Activated T-cell treated with anti-CD3 and anti-CD28 coated beads for 48 hours (primary cell): ENCODE measurements at places on chromosomes 3 and 15.
A peak's percentile ranks its signal among the peaks of the same experiment; 100 is the strongest.

- DNase-seq = no peak
Measured at GRCh38 chr3:19221081-19221480, 72.8 kb downstream of the KCNH8 start.

- no peak for DNase-seq
Measured at GRCh38 chr15:27782125-27782524, 317.0 kb downstream of the OCA2 start.

DNA sequence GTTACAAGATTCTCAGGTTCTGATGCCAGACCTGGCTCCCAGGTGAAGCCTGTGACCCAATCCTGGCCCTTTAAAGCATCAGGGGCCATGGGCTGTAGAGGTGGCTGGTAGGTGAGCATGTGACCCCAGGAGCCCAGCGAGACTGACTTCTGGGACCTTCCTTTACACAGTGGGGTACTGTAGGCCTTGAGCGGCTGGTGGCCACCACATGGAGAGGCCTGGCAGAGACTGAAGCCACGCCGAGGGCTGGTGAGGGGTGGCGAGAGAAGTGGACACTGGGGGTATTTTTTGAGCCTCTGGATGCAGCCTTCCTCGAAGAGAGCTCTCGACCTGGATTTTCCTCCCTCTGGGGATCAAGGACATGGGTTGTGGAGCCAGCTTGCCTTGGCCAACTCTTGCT is 71.2 kb upstream of the ITGA11 start:
- no peak for DNase-seq

DNA sequence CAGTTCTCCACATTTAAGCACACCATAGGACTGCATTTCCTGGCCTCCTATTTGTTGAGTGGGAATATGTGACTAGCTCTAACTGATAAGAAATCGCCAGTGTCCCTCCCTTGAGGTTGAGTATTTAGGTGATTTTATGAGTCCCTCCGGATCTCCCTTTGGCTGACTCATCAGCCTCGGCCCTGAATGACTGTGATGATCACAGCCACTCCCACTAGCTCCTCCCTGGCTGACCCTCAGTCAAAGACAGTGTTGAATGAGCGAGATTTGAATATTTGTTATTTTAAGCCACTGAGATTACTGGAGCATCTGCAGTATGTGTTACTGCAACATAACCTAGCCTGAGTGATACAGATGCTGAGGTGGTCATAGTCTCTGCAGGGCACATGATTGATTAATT is 515.3 kb downstream of the EPHB1 start:
- no peak for DNase-seq

DNA sequence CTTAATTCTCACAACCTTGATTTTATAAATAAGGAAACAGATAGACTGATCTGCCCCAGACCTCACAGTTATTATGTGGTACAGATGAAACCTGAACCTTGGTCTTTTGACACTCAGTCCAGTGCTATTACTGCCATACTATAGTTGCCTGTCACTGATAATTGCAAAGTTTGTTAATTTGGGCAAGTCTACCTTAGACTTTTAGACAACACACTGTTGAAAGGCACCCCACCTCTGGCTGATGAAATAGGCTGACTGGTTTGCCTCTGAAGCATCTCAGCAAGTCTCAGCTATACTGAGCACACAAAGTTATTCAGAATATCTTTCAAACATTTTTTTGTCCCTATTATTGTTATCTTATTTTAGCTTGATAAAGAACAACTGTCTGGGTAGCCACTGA is 53.1 kb upstream of the MAP4 start:
- DNase-seq = no peak

DNA sequence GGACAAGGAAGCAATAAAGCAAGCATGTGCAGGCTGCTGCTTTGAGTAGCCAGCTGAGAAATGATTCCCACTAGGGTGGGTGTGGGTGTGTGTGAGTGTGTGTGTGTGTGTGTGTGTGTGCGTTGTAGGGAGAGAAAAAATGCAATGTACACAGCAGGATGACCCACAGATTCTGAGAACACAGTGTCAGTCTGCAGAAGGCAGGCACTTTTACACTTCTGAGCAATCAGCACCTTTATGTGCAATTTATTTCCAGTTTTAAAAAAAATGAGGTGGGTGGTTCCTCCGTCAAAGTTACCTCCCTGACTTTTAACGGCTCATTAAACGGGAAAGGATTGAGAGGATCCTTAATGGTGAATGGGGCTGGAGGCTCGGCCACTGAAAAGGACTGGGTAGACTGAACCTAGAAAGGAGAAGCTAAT is 38.5 kb upstream of the LIPC start:
- no peak for DNase-seq

GRCh38 chr15:80989518-80990478 is at the start of gene MESD:
Gene MESD, minus strand, starts transcription at chr15:80989819. Its CDS starts 28 bp downstream, at chr15:80989791.
- peak; percentile 97 for DNase-seq

GRCh38 chr3:37819591-37819990 is 42.1 kb upstream of the CTDSPL start:
- no peak for DNase-seq

DNA sequence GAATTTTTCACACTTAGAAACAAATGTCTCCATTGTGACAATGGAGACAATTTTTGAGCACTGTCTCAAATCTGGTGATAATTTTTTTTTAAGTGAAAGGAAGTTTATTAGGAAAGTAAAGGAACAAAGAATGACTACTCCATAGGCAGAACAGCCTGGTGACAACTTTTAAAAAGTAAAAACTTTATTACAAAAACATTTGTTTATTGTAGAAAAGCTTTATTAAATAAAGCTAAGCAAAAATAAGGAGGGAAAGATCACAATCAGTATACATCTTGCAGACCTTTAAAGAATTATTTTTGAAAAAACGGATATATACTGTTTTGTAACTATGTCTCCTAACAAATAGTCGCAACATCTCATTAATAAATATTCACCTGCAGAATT is 688 bp upstream of the OXSM start:
- no peak for DNase-seq

- no peak for DNase-seq
Measured at GRCh38 chr3:17738921-17739320, 3.5 kb downstream of the TBC1D5 start.

GRCh38 chr3:142884531-142884930 is 4.4 kb downstream of the PCOLCE2 start:
- DNase-seq = no peak

GRCh38 chr3:197858598-197858997 is 67.5 kb downstream of the LRCH3 start:
- DNase-seq = no peak

DNA sequence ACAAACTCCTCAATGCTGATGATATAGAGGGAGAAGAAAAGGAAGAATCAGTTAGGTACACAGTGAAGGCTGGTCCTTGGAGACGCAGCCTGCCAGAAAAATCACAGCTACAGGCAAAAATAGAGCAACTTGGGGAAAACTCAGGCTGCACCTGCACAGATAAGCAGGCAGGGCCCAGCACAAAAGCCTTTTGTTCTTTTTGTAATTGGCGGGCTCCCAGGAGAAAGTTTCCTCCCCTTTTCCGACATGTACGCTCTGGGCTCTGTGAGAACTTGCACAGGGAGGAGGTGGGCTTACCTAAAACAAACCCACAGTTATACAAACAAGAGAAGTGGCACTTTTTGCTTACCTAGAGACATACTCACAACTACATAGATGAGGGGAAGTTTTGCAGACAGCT is 813.4 kb upstream of the EPHA6 start:
- DNase-seq = no peak

GRCh38 chr15:63063164-63063756 is 20.7 kb downstream of the TPM1 start:
- no peak for DNase-seq

- no peak for DNase-seq
Measured at GRCh38 chr15:77048135-77048876, 22.6 kb downstream of the TSPAN3 start.

DNA sequence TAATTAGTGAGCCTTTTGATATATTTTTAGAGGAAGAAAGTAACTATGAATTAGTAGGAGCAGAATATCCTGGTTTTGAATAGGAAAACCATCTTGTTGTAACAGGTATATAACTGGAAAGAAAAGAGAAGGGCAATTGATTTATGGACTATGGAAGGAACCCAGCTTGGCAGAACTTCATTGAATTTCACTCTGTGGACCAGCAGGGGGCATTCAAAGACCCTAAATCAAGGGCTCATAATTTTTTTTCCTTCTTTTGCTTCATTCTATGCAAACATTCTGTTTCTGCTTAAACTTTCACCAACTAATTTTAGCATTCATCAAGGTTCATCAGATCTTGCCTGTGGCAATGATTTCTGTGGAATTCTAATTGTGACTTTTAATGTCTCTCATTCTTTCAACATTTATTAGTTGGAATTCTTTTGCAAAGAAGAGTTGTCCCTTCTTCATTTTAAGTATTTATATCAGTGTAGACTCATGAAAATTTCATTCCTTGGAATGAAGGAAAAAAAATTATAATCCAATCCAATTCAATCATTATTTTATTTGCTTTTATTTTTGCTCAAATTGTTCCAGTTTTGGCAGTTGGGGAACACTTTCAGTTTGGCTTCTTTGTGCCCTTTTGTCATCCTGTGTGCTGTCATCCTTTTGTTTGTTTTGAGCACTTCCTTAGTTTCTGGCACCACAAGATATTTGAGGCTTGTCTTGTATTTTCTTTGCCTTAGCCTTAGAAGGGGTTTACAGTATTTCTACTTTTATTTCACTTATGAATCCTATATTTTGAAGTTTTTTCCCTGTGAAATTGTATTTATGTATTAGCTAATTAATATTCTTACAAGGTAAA is 30.4 kb downstream of the NXPE3 start:
- no peak for DNase-seq

GRCh38 chr3:2863127-2863526 is 247.0 kb downstream of the IL5RA start:
- DNase-seq = no peak

GRCh38 chr3:73070675-73071575 is 9.5 kb downstream of the EBLN2 start:
- DNase-seq = no peak

DNA sequence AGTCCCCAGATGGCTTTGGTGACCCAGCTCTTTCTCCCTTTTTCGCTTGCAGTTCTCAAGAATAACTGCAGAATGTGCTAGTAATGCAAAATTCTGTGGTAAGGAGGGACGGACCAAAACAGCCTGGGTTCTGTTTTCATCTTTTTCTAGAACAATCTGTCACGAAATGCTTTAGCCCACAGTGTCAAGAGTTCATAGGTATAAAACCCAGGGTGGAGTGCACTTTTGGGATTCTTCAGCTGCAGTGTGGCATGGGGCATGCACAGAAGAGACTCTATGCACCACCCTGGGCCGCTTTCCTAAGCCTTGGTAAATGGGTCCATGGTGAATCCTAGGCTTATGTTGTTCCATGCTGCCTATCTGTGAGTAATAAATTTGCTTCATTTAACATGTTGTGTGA is 1072.7 kb upstream of the GBE1 start:
- no peak for DNase-seq

DNA sequence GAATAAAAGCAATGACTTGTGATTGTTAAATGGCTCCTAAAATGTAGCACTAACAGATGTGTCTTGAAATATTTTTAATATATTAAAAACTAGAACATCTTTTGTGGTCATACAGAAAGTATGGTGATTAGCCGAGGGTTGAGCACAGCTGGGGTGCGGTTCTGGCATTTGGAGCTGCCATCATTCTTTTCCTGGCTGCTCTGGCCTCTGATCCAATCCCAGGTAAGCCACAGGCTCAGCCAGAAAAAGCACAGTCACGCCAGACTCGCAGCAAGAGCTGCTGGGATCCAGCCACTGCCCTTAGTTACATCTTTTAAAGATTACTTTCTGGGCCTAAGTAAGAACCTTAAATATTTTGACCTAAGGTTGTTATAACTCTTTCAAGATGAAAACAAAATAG is 196.8 kb downstream of the PLCL2 start:
- no peak for DNase-seq

DNA sequence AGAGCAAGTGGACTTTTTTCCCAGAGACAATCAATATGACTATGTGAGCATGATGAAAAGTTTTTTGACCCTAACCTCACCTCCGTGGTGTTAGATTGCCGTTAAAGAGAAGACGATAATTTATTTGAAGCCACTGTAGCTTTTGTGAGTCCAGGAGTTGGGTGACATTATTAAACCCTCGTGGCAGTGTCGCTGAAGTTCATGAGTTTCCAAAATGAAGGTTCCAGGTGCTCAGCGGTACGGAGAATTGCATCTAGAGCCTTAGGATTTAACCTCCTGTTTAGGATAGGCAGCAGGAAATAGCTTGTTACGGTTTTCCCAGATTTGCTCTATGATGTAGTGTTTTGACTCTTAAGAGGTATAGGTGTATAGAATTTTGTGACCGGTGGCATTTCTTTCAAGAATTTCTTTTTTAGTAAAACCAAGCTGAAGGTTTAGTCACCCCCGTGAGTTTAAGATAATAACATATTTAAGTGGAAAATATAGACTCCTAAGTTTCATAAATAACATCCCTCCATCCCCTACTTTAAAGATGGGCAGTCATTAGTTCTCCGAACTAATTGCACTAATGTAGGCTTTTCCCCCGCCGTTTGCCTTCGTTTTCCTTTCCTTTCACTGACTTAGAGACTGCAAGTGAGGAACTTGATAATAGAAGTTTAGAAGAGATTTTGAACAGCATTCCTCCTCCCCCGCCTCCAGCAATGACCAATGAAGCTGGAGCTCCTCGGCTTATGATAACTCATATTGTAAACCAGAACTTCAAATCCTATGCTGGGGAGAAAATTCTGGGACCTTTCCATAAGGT is 2.0 kb downstream of the SMC4 start:
- no peak for DNase-seq

DNA sequence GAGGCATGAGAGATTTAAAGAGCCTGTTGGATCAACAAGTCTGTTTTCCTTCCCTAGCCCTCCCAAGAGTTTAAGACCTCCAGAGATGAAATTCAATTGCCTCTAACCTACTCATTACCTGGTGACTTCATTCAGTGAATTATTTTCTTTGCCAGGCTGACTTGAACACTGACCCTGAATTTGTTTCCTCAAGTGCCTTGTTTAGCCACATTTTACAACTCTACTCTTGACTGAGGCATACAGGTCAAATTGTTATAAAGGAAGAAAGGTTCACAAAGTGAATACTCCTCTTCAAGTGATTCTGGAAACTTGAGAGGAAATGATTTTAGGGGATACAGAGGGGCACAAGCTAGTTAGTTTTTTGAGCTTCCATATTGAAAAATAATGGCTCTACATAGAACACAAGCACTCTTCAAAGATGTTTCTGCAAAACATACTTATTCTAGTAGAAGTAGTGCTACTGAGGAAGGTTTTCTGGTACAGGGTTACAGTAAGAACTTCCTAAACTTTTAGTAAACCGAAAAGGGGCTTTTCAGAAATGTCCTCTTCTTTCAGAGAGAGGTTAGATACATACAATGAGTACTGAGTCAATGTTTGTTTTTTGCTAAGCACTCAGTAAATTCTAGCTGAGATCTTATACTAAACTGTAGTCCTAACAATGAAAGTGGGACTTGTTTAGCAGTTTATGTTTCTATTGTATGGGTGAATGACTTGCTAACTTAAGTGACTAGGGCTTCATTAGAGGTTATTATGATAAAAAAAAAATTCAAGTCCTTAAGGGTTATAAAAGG is 137.4 kb upstream of the SATB1 start:
- no peak for DNase-seq
